ENCODE measurements at places on chromosomes 7 and 10.

DNA sequence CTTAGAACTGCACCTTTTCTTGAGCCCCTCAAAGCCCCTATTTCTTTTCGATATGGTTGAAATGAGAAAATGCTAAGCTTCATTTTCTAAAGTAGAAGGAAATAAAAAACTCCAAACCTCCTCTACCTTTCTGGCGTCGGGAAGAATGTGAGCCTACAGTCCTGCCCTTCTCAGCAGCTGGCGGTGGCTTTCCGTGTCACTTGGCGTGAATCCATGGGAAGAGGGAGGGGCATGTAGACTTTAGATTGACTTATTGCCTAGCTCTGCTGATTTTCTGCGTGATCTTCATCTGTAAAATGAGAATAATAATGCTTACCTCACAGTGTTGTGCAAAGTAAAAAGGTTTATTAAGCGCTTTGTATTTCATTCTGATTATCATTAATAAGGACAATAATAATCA lies 35.0 kb downstream of the PRR15 start:
- no peak for DNase-seq

DNA sequence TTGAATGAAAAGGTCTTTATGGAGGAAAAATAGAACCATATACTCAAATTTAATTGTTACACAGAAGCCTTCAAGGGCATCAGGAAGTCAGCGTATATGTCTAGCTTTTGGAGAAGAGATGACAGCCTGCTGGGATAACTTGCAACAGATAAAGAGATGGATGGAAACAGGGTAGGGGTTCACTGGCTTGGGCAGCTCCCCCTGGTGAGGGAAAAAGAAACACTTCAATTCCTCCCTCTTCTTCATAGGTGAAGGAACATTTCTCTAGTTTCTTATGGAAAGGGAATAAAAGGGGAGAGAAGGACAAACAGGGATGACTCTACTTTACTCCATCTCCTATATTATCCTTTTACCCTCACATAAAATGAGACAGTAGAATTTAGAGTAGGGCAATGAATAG lies 635.7 kb downstream of the PHTF2 start:
- DNase-seq = no peak

- no peak for DNase-seq
These were observed 94.3 kb downstream of the PRPF18 start for GRCh38 chr10:13681095-13681494.

- peak; percentile 92 for DNase-seq
These were observed 126.4 kb upstream of the CCDC6 start for GRCh38 chr10:60032723-60033122.

DNA sequence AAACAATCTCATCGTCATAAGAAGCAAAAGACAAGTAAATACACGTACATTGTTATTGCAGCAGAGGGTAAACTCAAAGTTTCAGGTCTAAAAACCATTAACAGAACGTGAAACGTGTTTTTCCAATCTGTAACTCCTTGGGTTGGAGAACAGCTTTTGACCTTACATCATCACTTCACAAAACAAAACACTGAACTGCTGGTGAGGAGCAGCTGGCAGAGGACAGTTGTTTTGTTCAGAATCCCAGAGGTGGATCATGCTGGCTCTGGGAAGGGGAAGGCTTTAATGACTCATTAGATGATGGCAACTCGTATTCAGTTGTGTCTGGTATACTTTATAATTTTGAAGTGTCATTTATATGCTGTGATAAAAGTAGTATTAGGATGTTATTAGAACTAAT lies 923.0 kb upstream of the CELF2 start:
- DNase-seq = no peak

GRCh38 chr7:136039577-136040345 lies 62.6 kb upstream of the MTPN start:
- no peak for DNase-seq

- no peak for DNase-seq
These were observed 53.7 kb upstream of the KDM7A start for GRCh38 chr7:140230516-140230860.

Data from inflammatory macrophage (primary cell).